Stimulated activated CD8-positive, alpha-beta memory T cell treated with anti-CD3 and anti-CD28 coated beads, Interleukin-15, amount 100 ng/mL, for 48 hours (primary cell): ENCODE measurements at places on chromosomes 16 and 17.

DNA sequence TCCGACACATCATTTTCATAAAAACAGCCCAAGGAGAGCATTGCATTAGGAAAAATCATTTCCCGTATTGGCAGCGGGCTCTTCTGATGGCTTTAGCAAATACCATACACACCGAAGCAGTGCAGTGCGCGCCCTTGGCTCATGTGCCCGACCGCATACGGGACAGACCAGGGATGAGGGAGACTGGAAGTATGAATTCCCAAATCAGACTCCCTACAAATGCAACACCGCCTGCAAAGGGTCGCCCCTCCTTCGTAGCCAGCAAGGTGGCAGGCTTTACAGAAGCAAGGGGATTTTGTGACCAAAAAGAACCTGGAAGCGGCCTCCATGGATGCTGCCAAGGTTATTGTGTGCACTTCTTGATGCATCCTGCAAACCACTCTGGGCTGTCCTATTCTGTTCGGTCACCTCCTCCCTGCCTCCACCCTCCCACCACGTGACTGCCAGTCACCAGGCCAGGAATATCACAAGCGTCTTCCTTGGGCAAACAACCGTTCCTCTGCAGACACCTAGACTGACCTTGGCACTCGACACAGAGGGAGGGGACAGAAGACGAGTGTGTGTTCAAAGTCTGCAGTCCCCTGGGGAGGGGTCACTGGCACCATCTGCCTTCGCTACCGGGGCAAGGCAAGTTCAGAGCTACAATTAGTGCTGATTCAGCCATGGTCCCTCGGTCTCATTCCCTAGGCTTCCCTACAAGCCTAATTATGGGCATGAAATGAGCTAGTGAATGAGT is 460.4 kb downstream of the SLC39A11 start:
- DNase-seq = no peak

DNA sequence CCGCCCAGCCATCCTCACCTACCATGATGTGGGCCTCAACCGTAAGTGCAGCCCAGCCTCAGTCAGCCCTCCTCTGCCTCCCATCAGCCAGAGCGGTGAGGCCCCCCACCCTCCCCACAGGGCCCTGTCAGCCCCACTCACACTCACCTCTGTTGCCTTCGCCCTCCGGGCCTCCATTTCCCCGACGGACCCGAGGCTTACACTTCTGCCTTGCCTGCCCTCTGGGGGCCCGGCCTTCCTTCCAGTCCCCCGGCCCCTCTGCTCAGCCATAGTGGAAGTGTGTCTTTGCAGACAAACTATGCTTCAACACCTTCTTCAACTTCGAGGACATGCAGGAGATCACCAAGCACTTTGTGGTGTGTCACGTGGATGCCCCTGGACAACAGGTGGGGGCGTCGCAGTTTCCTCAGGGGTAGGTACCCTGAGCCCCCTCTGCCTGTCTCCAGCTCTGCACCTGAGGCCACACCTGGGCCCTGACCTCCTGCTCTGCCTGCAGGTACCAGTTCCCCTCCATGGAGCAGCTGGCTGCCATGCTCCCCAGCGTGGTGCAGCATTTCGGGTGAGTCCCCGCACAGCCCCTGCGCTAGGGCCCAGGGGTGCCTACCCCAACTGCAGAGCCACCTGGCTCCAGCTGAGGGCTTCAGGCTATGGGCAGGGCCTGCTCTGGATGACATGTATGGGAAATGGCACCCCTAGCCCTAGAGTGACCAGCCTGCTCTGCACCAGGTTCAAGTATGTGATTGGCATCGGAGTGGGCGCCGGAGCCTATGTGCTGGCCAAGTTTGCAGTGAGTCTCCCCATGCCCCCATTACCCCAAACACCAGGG is 4.1 kb downstream of the NDRG4 start:
- no peak for DNase-seq

GRCh38 chr17:50062293-50063243 is 6.7 kb downstream of the ITGA3 start:
- DNase-seq = no peak

GRCh38 chr17:2056206-2057174 is 1.6 kb downstream of the HIC1 start:
- DNase-seq = no peak

DNA sequence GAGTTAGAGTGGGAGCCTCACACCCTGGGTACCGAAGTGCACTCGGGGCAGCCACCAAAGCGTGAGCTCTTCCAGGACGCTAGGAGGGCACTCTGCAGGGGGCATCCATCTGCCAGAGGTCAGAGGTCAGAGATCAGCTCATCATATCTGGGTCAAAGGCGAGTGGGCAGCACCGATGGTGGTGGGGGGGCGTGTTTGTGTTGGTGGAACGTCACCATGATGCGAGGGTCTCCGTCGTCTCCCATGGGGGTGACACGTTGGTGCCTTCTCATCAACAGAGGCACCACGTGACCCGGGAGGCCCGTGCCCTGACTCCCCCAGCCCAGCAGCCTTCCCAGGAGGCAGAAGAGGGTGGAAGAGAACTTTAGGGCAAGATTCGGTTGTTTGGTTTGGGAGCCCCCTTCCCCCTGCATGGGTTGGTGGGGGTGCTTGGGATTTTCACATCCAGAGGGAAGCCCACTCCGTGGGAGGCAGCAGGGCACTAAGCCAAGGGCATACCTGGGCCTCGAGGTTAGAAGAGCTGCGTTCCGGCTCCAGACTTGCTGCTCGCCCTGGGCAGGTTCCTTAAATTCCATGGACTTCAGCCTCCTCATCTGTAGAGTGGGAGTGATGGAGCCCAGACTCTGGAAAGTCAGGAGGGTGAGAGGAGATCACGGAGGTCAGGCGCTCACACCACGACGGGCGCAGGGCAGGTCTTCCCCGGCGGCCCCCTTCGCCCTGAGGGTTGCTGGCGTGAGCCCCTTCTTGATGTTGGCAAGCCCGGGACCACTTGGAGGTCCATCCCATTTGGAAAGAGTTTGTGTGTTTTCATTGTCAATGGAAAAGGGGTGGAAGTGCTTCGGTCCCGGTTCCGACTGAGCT is 14.0 kb downstream of the CRISPLD2 start:
- no peak for DNase-seq

DNA sequence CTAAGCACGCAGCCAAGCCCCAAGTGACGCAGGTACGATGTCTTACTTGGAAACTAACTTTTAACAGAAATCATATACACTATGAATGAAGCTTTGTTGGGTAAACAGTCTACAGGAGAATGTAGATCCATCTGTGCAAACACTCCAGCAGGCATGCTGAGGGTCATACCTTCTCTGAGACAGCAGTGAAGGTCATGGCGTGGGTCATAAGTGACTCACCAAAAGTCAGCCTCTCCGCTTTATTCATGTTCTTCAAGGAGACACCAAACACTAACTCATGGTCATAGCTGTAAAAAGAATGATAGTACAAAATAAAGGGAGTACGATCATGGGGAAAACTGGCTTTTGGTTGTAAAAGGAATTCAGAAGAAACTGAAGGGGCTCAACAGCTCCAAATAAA is 20.6 kb downstream of the BLMH start:
- DNase-seq = no peak

GRCh38 chr17:43416998-43417890 is 18.5 kb downstream of the ARL4D start:
- DNase-seq = no peak

- no peak for DNase-seq
Observed at GRCh38 chr17:22251498-22251897, 559.2 kb downstream of the KCNJ18 start.

GRCh38 chr17:1006054-1006453 is 9.1 kb downstream of the TIMM22 start:
- no peak for DNase-seq
